ENCODE measurements at places on chromosomes 1 and 21.

DNA sequence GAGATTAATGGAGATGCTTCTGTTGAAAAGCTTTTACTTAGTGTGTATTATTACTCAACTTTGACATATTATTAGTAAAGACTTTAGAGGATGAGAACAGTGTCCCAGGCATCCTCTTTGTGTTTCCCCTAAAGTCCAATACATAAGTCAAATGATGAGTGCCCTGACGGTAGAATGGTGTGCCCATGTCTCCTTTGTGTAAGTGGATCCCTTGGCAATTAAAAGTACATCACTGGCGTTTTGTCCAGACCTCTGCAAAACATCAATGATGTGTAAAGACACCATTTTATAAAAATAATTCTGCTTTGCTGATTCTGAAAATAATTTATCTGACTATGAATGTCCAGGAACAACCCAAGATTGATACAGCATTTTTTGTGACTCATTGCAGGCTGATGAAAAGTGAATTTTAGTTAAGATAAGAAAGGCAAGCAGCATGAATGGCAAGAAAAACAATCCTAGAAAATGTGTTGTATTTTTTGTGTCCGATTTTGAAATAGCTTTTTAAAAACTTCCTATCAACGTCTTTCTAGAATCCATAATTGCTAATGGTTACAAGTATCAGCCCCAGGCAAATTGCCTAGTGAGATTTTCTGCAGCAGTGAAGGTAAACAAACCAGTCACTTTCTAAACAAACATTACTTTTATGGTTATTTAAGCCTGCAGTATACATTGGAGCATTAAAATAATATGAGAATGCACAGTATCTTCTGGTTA lies 251.5 kb downstream of the PTPRC start:
- DNase-seq: no peak

- no peak for DNase-seq
Observed at GRCh38 chr1:36232212-36233095, 8.2 kb downstream of the THRAP3 start.

- DNase-seq: no peak
Observed at GRCh38 chr1:78856096-78856495, 150.4 kb downstream of the ADGRL4 start.

DNA sequence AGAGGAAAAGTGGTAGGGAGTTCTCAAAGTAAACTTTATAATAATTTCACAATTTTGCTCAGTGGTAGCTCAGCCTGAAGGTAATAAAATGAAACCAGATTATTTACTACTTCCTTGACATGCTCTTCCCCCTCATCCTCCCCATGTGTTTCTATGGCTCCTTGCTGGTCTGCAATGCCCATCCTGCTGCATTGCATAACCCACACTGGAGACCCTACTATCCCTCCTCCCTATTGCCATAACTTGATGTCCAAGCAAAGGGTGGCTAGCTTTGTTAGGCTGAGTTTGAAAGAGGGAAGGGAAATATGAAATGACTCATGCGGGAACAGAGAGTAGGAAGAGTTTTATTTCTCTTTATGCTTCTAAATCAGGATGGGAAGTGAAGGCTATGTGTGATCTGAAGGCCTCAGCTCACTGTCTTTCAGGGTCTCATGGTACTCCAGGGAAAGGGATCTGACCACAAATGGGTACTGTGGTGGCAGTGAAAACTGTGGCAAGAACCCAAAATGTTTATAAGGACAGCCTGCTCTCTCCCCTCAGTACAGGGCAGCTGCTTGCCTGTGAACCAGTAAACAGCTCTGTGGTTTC lies 36.4 kb upstream of the HSD17B7 start:
- no peak for DNase-seq

DNA sequence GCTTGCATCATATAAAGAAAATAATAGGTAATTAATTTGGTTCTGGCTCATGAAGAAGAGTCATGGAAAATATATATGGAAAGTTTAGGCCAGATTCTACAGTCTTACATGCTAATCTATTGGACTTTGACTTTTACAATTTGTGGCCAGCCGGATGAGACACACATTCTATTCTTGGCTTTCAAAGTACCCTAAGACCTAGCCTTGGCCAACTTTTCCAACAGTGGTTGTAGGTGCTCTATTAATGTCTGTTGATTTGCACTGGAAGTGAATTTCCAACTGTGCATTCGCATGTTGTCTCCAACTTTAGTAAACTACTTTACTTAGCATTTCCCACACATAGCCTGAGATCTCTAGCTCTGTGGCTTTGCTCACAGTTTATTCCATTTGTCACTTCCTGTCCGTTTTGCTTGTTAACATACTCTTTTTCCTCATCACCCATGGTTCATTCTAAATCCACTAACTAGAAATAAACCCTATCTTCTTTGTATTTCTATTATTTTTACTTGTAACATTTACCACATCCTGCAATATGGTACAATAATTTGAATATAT lies 644.0 kb downstream of the PTPRC start:
- DNase-seq: no peak

GRCh38 chr1:185568155-185569123 lies 165.8 kb upstream of the HMCN1 start:
- no peak for DNase-seq

GRCh38 chr1:167219194-167219593 lies 1.5 kb upstream of the POU2F1 start:
- no peak for DNase-seq

DNA sequence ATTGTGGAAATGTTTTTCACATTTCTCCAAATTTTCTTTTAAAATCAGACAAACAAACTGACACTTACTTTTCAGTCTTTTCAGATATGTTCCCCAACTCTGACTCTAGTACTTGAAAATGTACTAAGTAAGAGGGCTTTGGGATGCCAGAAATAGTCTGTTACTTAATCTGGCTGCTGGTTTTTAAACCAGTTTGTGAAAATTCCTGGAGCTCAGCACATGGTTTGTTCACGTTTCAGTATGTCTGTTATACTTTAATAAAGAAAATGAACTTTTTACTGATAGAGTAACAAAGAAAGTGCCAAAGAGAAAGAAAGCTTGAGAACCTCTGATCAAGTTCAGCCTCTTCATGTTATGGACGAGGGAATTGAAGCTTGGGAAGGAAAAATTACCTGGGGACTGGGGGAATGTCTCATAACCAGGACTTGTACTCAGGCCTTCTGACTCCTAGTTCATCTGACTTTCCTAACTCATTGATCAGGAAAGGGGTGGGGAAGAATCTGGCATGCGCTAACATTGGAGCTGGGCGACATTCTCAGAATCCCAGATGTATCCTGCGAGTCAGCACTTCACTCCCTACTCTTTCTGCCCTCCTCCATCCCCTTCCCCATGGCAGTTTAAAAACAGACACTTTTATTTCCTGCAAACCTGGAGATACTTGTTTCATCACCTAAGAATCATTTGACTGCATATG lies 30.8 kb upstream of the DNAJC6 start:
- no peak for DNase-seq

GRCh38 chr21:21156957-21157356 lies 158.7 kb downstream of the NCAM2 start:
- DNase-seq: no peak

Data from 8988T (cell line).